ENCODE measurements at places on chromosomes 1 and 21.

GRCh38 chr1:91606546-91607078 lies 106.0 kb downstream of the CDC7 start:
- DNase-seq = no peak

DNA sequence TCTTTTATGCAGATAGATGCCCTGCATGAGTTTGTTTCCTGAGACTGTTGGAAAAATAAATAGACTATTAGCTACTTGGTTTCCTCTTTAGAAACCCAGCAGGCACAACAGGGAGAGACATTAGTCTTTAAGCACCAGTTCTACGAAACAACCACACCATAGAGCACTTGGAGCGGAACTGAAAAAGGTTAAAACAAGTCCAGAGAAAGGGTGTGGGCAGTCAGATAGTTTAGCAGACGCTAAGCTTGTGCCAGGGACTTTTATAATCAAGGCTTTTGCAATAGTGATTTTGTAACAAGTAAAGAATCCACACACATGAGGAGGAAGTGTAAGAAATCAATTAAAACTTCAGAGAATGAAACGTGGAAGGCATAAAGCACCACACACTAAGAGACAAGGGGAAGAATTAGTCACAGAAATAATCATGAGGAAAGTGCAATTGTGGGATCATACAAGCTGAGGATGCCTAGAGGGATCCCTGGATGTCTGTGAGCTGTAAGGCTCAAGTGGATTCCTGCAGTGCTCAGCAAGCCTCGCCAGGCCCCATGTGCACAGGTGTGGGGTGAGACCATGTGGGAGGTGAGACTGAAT lies 37.8 kb upstream of the TLR5 start:
- DNase-seq = peak; percentile 14

- no peak for DNase-seq
Measured at GRCh38 chr1:224668984-224669383, 52.9 kb downstream of the CNIH3 start.

DNA sequence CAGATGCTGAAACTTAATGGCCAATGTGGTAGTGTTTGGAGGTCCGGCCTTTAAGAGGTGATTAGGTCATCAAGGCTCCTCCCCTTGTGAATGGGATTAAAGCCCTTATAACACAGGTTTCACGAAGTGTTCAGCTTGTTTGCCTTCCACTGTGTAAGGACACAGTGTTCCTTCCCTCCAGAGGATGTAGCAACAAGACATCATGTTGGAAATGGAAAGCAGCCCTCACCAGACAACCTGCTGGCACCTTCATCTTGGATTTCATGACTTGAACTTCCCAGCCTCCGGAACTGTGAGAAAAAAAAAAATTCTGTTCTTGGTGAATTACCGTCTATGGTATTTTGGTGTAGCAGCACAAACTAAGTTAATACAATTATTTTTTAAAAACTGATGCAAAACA lies 613.8 kb downstream of the KIF26B start:
- no peak for DNase-seq

- DNase-seq = no peak
Measured at GRCh38 chr1:18719786-18720451, 89.3 kb downstream of the PAX7 start.
